HFFc6 (cell line): ENCODE measurements at places on chromosomes 3 and 15. TPM values are rescaled to one million over a fixed set of nuclear protein-coding genes. Genes with fewer than 3 reads are reported as not detected.

GP9 gene
- not detected in 3 replicates for total RNA-seq

DNA sequence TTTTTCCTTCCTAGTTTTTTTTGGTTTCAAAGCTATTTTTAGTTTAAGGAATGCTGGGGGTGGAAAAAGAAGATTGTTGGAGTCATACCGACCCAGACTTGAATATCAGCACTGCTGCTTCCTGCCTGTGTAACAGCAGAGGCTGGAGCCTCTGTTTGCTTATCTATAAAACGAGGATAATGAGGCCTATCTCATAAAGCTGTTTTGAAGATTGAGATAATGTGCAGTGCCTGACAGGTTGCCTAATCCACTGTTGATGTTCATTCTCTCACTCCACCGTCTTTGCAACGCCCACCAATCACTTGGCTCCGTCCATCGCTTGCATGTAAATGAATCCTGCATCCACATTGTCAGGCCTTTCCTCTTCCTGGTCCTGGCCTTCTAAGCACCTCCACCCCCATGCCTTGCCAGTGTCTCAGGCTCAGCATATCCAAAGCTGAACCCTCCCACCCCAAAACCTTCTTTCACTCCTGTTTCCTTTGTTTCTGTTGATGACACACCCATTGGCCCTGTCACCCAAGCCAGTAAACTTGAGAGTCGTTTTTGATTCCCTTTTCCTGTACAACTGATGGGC lies 94.9 kb downstream of the MEX3B start:
- peaks cover 1% of the 10 kb centered on the region for H3K27me3 ChIP-seq
- peaks cover 51% of the 10 kb centered on the region for H3K4me1 ChIP-seq
- no peaks in the 10 kb centered on the region for H3K36me3 ChIP-seq

- no peak overlapping the region for H3K27ac ChIP-seq
- H3K27me3 ChIP-seq, result no peaks in the 10 kb centered on the region; the same call in 1 of the 2 replicates
- H3K36me3 ChIP-seq, result no peaks in the 10 kb centered on the region
- no peak for DNase-seq
- H3K4me1 ChIP-seq, result peaks cover 21% of the 10 kb centered on the region
These were observed 27.5 kb downstream of the BHLHE40 start for GRCh38 chr3:5006755-5007202.

CLRN1 gene
- total RNA-seq, result not detected in 3 replicates

PPP1R14D gene
- total RNA-seq, result not detected in 3 replicates

GRCh38 chr15:56917652-56918045 lies 795 bp upstream of the TCF12 start:
- H3K4me3 ChIP-seq, result peak overlapping the region; percentile 96
- no peaks in the 10 kb centered on the region for H3K27me3 ChIP-seq
- no peak for DNase-seq
- H3K36me3 ChIP-seq, result peaks cover 33% of the 10 kb centered on the region
- H3K27ac ChIP-seq, result peak overlapping the region; percentile 73

DNA sequence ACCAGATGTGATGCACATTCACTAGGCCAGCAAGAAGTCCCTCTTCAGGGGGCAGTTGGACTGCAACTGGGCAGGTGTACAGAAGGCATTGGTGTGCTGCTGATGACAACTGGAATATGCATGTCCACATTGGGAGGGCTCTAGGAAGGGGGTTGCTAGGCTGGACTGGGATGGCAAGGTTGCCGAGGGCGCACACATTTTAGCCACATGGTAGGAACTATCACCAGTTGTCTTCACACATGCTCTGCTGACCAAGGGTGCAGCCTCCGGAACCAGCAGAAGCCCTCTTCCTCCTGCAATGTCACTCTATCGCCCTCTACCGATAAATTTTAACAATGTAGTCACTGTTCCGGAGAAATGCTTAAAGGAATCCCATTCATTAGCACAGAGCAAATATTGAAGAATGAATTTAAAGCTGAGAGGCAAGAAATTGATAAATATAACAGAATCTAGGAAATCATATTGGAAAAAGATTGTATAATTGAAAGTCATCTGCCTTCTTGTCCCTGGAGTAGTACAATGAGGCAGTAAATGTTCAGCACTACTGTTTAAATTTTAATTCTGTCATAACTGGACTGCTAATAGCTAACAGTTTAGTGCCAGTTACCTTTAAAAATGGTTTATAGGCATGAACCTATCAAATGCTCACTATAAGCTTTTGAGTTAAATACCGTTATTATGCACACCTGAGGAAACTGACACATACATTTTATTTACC lies 22.6 kb upstream of the LYSMD4 start:
- H3K27ac ChIP-seq, result no peak overlapping the region
- no peak overlapping the region for H3K4me3 ChIP-seq
- H3K27me3 ChIP-seq, result peaks cover 9% of the 10 kb centered on the region
- no peaks in the 10 kb centered on the region for H3K36me3 ChIP-seq
- peak; percentile 68 for DNase-seq
- H3K4me1 ChIP-seq, result no peaks in the 10 kb centered on the region

CLDN1 gene
- 0.68 to 0.88 TPM (median 0.85 TPM) in 3 replicates for total RNA-seq

DNA sequence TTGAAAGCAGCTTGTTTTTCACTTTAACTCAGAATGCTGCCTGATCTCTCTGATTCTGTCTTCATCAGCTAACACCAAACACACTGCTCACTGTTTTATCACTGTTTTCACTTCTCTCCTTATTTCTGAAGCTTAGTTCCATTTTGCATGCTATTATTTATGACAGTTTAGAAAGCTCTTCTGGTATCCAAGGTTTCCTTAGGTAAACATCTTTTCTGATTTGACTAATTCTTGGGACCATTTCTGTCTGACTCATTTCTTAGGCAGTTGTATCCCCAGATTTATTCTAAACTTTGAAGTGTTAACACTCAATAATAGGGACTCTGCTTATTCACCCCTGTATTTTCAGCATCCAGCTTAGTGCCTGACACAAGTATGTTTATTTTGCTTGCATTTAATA lies 167.7 kb downstream of the BCHE start:
- no peak overlapping the region for H3K4me3 ChIP-seq
- H3K27me3 ChIP-seq, result no peaks in the 10 kb centered on the region
- H3K36me3 ChIP-seq, result no peaks in the 10 kb centered on the region
- no peak for DNase-seq

- H3K27me3 ChIP-seq, result peaks cover 1% of the 10 kb centered on the region
- H3K4me1 ChIP-seq, result no peaks in the 10 kb centered on the region
- H3K4me3 ChIP-seq, result no peak overlapping the region
These were observed 251.2 kb downstream of the RYR3 start for GRCh38 chr15:33561967-33562366.
